ENCODE measurements at places on chromosomes 4 and X.

GRCh38 chr4:86976801-86977485, 42.1 kb downstream of the AFF1 start:
- no peak for DNase-seq

DNA sequence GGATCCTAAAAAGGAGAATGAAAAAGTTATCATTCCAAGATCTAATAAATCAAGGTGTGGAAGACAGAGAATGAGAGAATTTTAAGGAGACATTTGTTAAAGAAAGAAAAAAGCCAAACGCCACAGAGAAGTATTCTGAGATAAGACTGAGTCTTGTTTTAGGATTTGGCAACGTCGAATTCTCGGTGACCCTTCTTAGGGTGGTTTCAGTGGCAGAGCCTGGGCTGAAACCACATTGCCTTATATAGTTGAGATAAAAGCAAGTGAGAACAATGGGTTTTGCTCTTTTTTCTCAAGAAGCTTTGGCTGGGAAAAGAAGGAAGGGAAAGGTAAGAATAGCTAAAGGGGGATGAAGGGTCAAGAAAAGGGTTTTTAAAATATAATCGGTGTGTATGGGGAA, 209.4 kb downstream of the VEGFC start:
- no peak for DNase-seq

DNA sequence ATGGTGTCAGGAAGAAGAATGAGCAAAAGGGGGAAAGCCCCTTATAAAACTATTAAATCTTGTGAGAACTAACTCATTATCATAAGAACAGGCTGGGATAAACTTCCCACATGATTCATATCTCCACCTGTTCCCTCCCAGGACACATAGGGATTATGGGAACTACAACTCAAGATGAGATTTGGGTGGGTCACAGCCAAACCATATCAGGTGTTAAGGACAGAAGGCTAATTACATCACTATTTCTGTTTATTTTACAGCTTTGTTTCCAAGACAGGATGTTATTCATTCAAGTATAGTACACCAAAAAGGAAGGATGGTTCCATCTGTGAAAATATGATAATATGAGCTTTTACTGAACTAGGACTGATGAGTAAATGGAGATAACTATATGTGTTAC, 63.7 kb upstream of the ARSJ start:
- no peak for DNase-seq

DNA sequence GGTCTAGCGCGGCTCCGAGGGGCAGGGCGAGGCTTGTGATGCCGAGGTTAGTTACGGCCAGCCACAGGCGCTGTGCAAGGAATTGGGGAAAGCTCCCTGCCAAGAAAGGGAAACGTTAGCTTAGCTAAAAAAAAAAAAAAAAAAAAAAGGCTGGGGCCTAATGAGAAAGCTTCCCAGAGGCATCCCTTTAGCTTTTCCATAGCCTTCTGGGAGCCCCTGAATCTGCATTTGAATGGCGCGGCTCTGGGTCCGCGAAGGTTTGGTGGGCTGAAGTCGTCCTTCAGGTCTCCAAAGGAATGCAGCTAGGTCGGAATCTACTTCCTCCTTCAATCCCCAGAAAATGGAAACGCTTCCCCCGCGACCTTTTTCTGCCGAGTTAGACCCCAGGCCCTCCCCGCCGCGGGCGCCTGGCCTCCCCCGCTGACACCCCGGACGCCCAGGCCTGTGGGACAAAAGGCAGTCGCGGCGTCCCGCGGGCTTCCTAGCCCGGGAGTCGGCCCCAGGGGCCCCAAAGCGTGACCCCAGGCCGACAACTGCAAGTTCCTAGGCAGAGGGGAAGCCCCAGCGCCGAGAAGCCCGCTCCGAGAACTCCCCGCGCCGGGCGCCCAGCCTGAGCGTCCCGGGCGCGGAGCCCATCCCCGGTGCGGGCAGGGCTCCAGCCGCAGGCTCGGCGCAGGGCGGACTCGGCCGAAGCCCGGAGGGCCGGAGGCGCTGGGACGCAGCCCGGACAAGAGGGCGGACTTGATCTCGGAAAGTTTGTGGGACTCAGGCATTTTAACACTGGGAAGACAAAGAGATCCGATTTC, 605 bp upstream of the FAT1 start:
- DNase-seq = no peak

DNA sequence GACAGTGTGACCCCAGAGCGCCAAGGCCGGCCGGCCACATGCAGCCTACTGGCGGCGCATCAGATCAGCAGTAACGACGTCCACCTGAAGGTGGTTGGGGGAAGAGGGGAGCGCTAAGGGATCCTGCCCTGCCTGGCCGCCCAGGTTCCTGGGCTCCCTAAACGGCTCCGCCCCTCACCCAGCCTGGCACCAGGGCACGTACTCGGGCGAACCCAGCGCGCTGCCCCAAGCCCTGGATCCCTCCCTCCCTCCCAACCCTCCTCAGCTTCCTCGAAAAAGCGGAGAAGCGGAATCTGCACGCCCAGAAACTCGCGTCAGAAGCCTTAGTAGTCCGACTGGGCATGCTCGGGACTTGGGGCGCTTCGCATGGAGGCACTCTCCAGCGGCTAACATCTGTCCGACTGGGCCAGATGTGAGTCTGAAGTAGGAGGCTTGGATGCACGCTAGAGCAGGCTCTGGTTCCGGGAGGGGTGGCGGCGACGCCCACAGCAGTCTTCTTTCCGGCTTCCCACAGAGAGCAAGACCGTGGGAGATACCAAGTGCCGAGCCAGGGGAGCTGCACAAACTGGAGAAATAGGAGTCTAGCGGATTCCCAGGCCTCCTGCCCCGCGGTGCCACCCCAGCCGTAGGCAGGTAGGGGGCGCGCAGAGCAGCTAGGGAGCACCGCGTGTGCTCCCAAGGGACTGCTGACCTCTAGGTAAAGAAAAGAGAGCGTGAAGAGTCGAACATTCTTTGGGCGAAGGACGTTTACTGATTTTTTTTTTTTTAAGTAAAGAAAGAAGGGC, 114.3 kb upstream of the TEX13C start:
- DNase-seq = no peak
